ENCODE measurements at places on chromosomes 4 and X.
A peak's percentile ranks its signal among the peaks of the same experiment; 100 is the strongest.

- DNase-seq, result peak; percentile 11
Measured at GRCh38 chr4:87758270-87758669, 41.1 kb upstream of the IBSP start.

DNA sequence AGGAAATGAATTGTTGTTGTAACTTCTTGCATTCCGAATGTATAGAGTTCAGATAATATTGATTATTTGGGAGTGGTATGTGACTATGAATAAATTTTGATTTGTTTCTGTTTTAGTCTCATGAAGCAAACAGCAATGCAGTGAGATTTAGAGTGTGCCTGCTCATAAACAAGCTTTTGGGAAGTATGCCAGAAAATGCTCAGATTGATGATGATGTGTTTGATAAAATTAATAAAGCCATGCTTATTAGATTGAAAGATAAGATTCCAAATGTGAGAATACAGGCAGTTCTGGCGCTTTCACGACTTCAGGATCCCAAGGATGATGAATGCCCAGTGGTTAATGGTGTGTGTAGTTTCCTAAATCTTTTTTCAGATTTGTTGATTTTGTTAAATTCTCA is 2.0 kb downstream of the NCAPG start:
- no peak for DNase-seq

DNA sequence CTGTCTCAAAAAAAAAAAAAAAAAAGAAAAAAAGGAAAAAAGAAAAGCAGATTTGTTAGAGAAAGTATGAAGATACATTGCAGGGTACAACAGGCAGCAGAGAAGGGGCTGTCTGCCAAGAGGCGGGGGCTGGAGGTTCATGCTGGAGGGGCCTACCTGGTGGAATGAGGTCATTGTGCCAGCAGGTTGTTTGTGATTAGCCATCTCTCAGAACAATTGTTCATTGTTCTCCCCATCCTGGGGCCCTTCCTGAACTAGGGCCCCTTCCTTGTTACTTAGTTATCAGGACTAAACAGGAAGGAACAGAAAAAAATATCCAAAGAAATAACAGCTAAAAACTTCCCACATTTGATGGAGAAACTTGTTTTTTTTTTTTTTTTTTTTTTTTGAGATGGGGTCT is 14.0 kb upstream of the GPKOW start:
- no peak for DNase-seq

- no peak for DNase-seq
Measured at GRCh38 chrX:12139934-12140611, 1.8 kb downstream of the FRMPD4 start.

GRCh38 chr4:139014371-139015268 is 961 bp upstream of the NOCT start:
- DNase-seq, result peak; percentile 87

DNA sequence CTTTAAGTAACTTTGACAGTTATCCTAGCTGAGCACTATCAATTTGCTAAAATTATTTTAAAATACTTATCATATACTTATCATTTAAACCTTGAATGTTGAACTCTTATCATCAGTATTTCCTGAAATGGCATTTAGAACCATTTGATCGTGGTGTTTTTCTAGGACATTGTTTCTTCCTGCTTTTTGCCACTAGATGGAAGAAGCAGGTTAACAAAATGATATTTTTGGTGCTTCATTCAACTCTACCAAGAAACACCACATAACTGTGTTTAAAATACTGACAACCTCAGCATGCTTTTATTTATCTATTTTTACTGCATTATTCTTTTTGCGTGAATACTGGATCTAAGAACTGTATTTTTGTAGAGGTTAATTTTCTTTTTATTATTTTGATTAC is 44.6 kb downstream of the C4orf33 start:
- DNase-seq, result no peak

DNA sequence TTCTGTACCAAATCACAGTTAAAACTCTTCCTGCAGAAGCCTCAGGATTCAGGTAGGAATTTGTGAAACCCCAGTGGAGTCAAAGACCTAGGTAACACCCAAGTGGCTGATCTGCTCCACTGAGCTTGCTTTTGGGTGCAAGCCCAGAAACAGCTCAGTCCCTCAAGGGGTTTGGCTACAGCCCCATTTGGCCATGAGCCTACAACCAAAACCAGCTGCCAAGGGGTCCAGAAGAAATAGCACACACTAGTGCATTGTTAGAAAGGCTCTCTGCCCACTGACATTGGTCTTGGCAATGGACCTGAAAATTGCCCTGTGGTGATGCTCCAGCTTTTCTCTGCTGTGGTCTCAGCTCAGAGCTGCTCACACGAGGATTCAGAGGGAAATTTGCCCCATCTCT is 577.4 kb upstream of the INTU start:
- peak; percentile 37 for DNase-seq

DNA sequence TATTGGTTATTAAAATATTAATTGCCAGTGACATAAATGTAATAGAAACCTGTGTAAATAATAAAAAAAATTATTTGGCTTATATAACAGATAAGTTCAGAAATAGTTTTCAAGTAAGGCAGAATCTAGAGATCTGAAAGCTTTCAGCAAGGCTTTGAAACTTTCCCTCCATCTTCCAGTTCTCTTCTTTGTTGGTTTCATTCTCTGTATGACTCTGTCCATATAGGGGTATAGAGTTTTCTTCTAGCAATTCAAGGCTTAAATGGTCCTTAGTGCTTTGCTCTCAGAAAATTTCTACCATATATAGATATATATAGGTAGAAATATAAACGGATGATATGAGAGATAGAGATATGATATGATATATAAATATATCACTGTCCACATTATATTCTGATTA is 160.5 kb upstream of the GABRA2 start:
- no peak for DNase-seq
